ENCODE measurements at places on chromosomes 2 and 18.

DNA sequence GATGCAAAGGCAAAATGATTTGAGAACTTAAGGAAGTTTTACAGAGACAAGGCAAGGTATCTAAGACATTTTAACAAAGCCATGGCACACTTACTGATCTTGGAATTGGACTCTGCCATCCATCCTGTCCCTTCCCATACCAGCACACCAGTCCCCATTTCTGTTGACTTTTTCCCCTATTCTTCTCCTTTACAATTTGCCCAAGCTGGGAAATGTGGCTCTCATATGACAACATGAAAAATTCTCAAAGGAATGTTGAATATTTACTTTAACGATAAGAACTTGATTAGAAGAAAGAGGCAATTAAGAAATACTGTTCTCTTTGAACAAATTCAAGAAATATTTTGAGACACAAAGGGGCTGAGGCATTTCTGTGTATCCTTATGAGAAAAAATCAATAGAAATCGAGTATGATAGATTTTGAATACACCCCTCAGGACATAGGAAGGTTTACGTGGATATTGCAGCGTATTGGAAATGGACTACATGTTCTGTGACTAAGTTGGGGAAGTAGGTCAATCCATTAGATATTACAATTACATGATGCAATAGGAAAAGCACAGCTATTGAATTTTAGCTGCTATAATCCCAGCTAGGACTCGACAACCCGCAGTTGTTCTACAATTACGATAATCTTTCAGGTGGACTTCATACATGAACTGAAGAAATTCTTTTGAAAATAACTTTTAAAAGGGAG, 201.6 kb downstream of the TRIB2 start:
- no peak for DNase-seq

DNA sequence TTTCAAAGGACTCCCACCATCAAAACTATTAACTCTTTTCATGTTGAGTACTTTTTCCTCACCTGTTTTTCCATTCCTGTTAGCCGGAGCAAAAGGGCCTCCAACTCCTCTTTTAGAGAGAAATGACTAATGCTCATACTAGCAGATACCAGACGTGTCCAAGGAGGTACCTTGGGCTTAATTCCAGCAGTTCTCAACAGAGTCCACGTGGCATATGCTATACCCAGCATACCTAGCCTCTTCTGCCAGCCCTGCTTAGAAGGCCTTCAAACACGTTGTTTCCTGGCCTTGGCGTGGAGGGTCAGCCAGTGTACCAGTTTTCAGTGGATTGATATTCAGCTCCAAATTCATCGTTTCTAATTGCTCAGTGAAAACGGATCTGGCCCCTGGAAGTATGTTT, 123.9 kb downstream of the MGAT5 start:
- no peak for DNase-seq

DNA sequence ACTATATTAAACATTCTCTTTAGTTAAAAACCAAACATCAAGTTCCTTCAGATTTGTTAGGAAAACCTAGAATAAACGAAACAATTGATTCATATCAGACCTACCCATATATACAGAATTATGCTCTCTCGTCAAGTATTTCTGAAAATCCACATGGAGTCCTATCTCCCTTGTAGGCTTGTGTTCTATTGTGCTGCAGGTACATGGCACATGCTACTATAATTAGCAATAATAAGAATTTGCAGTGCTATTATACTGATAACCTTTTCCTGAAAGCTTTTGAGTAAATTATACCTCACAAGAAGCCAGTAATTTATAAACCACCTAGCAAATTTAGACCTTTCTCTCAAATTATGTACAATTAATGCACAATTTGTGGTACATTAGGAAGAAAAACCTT, 158.6 kb upstream of the STK17B start:
- DNase-seq: no peak

DNA sequence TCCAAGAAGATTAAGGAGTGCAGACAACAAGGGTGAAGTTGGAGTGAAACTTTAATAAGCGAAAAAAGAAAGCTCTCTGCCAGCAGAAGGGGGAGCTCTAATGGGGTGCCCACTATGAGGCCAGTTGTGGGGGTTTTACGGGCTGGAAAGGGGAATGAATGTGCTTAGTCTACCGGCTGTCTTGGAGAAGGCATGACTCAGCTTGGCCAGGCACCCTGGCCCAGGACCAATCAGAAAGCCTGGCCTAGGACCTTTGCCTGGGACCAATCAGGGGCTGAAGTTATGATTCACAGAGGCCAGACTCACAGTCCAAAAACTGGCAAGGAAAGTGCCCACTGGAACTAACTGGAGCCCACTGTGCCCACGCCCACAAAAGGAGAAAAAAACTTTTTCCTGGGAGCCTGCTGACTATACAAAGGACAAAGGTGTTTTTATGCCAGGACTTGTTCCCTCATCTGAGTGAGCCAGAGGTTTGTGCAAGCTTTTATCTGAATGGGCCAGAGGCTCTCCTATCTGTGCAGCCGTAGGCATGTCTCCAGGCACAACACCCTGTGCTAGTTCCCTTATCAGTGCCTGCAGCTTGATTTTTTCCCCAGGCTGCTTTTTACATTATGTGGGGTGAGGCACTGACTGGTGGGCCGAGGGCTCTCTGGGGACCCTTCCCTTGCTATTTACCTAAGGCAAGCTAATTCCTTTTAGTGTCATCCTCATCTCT, 18.6 kb downstream of the CMPK2 start:
- no peak for DNase-seq

Measured in activated CD4-positive, CD25-positive, alpha-beta regulatory T cell treated with anti-CD3 and anti-CD28 coated beads, Interleukin-2, amount 50 U/mL, for 72 hours (primary cell).